ENCODE measurements at places on chromosomes 5 and 9. TPM values are rescaled to one million over a fixed set of nuclear protein-coding genes. Genes with fewer than 3 reads are reported as not detected.

- no peaks in the 10 kb centered on the region for H3K36me3 ChIP-seq
- no peaks in the 10 kb centered on the region for H3K4me1 ChIP-seq
- DNase-seq: no peak
Observed at GRCh38 chr5:167294882-167295680, 996.4 kb upstream of the WWC1 start.

DNA sequence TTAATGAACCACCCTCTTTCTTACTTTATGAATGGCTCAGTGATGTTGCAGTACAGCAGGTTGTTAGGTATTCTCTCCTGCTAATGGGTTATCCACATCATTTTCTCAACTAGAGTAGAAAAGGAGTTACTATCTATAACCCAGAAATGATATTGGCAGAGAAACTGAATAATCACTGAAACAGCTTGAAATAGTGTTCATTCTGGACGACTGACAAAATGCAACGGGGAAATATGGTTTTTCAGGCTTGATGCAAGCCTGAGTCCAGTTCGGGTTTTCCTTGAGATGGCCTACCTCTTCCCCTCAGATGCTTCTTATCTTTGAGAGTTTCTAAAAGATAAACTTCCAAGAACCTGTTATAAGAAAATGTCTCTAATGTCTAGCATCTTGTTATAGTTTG lies 187.3 kb downstream of the RAB3C start:
- peaks cover 6% of the 10 kb centered on the region for H3K27me3 ChIP-seq
- no peaks in the 10 kb centered on the region for H3K36me3 ChIP-seq
- DNase-seq: no peak

- peak within 1 kb of the TSS; percentile 89 for H3K27ac ChIP-seq
- peak within 1 kb of the TSS; percentile 84 for H3K4me3 ChIP-seq
- peak; percentile 66 for DNase-seq
- peaks cover 7% of the 10 kb centered on the region for H3K27me3 ChIP-seq
- H3K4me1 ChIP-seq: peaks cover 31% of the 10 kb centered on the region
Observed at GRCh38 chr9:100426530-100427365, at the start of gene MSANTD3. Gene MSANTD3 (plus strand): TSS chr9:100427143. CDS start chr9:100441939, 14,796 bp downstream.

- no peak overlapping the region for H3K4me3 ChIP-seq
- no peak for DNase-seq
- no peaks in the 10 kb centered on the region for H3K4me1 ChIP-seq
- H3K36me3 ChIP-seq: no peaks in the 10 kb centered on the region
- peaks cover 13% of the 10 kb centered on the region for H3K27me3 ChIP-seq
- no peak overlapping the region for H3K27ac ChIP-seq
Observed at GRCh38 chr5:148583421-148583965, 70.8 kb downstream of the HTR4 start.

The PRRX2 gene
- total RNA-seq: 0.66 TPM

All from activated naive CD8-positive, alpha-beta T cell treated with anti-CD3 and anti-CD28 coated beads for 36 hours (primary cell).